ENCODE measurements at places on chromosomes 2 and 18.

DNA sequence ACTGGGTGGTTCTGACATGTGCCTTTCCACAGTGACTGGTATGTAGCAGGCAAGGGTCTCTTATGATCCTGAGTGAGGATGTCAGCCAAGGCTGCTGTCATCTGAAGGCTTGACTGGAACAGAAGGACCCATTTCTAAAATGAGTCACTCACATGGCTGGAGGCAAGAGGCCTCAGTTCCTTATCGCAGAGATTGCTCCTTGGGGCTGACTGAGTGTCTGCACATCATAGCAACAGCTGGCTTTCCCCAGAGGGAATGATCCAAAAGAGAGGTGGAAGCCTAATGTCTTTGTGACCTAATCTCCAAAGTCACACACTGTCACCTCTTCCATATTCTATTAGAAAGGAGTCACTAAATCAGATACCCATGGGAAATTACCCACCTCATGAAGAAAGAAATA lies 114.0 kb downstream of the NEDD4L start:
- no peak for DNase-seq

GRCh38 chr2:20231159-20231558 lies 6.2 kb upstream of the SDC1 start:
- DNase-seq, result no peak

- DNase-seq, result peak; percentile 9
These were observed 214.8 kb downstream of the SP3 start for GRCh38 chr2:173750353-173750801.

DNA sequence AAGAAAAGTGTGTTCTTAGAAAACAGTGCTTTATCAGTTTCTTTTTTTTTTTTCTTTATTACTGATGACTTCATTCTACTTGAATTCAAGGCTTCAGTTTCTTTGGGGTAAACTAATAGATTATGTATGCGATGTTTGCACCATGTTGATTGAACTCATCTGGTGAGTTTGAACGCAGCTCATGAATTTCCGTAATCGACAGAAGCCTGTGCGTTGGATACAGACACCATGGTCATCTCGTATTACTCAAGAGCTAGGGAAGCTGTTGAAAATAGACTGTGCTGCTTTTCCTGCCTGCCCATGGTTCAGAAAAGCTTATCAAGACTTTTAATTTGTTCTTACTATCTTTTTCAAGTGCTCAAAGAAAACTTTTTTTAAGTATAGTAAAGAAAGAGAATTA lies 185.5 kb upstream of the NRP2 start:
- DNase-seq, result no peak

GRCh38 chr2:236706288-236706687 lies 136.7 kb downstream of the ACKR3 start:
- DNase-seq, result no peak

GRCh38 chr2:112582314-112582746 lies 2.1 kb upstream of the CHCHD5 start:
- peak; percentile 53 for DNase-seq

GRCh38 chr2:230496891-230497290 lies 80.9 kb downstream of the SP100 start:
- DNase-seq, result no peak

- no peak for DNase-seq
These were observed 1.5 kb downstream of the CIDEA start for GRCh38 chr18:12255626-12256026.

GRCh38 chr2:240648155-240648649 lies 22.9 kb downstream of the GPR35 start:
- no peak for DNase-seq

DNA sequence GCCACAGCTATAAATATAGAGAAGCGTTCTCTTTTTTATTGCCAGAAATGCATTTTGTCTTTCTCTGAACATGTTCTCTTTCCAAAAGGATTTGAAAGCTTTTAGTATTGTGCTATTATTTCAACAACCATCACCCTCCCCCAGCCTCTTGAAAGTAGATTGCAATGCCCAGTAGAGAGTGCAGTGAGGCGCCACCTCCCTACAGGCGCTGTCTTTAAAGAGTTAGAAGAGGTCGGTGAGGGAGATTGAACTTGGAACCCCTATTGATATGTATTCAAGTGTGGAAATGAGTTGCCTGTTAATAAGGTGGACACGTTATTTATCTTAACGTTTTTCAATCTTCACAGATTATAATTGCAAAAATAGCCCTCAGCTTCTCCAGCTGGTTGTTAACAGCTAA lies 360.3 kb downstream of the LRP1B start:
- DNase-seq, result no peak

GRCh38 chr2:219296142-219296541 lies 13.1 kb downstream of the PTPRN start:
- no peak for DNase-seq
